Stimulated activated CD4-positive, alpha-beta T cell treated with anti-CD3 and anti-CD28 coated beads, TNF-alpha, amount 100 ng/mL, for 4 hours (primary cell): ENCODE measurements at places on chromosomes 1 and 21.

- no peak for DNase-seq
Observed at GRCh38 chr1:161827786-161828185, 61.7 kb downstream of the ATF6 start.

GRCh38 chr1:11320153-11320936 is 47.3 kb downstream of the UBIAD1 start:
- no peak for DNase-seq

DNA sequence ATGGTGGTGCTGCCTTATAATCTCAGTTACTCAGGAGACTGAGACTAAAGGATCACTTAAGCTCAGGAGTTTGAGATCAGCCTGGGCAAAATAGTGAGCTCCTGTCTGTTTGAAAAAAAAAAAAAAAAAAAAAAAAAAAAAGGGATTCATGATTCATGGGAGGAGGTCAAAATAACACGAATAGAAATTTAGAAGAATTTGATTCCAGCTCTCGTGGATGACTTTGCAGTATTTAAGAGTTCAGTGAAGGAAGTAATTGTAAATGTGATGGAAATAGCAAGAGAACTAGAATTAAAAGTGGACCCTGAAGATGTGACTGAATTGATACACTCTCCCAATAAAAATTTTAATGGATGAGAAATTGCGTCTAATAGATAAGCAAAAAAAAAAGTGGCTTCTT is 15.8 kb downstream of the AUNIP start:
- DNase-seq, result no peak

DNA sequence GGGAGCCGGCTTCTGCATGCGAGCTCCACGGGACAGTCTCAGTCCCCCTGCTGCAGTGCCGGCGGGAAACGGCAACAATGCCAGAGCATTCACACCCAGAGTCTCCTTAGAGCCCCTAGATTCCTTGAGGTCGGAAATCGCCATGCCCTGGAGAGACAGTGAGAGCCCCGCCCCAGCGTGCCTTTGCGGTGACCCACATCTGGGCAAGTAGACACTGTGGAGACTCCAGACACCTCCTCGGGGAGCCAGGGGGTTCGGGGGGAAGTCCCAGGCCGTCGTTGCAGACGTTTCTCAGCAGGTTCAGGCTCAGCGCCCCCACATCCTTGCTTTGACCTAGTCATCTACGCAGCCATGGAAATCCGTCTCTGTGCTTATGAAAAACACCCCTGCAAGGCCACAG is 81.3 kb upstream of the ARHGEF16 start:
- DNase-seq, result no peak
